Panc1 (cell line): ENCODE measurements at places on chromosomes 2 and 18.

DNA sequence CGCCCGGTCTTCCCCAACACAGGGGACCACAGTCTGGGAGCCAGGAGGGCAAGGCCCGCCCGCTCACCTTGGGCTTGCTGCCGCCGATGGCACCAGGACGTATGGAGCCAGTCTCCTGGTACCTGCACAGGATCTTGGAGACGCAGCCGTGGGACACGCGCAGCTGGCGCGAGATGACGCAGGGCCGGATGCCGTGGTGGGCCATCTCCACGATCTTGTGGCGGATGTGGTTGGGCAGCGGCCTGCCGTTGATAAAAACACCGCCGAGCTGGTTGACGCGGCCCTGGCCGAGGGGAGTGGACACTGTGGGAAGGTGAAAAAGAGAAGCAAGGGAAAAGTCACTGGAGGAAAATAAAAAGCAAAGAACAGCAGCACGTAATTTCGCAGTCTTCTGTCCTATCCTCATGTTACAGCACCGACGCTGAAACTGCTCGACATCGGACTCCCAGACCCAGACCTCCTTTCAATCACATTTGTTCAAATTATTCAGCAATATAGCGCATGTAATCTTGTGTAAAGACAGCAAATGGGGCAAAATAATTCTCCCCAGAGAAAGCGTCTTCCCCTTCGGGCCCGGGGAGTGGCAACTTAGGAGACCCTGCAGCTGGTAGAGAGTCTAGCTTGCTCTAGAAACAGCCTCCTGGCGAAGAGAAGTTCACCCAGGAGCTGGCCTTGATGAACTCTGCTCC lies 1.7 kb downstream of the PAX3 start:
- no peak for DNase-seq

DNA sequence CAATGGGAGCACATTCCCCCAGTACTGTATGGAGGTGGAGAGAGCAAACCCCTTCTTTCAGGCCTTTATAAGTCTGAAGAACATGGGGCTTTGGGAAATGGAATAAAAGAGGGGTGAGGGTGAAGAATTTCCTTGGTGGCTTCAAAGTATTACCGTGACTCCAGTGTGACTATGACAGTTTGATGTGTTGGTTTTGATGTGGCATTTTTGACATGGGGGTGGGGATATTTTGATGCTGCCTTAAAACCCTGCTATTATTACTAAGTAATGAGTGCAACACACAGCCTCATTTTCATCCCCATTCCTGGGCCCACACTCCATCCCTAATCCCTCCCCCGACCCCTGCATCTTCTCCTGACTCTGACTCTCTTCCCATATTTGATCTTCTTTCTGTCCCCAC lies 23.6 kb downstream of the QPCT start:
- DNase-seq: no peak

DNA sequence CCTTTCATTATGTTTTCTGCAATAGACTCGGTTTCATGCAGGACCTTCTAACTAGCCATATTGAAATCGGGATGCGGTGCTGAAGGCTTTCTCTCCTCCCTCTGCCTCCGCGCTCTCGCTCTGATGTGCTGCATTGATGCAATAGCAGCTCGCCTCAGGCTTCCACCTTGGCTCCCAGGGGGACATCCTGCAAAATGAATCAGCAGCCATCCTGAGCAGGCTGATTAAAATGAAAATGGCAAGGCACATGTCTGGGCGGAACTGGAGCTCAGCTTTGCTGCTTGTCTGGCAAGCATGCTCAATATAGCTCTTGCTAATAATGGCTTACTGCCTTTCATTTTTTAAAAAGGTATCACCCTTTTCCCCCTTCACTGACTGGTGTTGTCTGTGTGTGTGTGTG lies 806 bp upstream of the MYT1L start:
- DNase-seq: no peak

DNA sequence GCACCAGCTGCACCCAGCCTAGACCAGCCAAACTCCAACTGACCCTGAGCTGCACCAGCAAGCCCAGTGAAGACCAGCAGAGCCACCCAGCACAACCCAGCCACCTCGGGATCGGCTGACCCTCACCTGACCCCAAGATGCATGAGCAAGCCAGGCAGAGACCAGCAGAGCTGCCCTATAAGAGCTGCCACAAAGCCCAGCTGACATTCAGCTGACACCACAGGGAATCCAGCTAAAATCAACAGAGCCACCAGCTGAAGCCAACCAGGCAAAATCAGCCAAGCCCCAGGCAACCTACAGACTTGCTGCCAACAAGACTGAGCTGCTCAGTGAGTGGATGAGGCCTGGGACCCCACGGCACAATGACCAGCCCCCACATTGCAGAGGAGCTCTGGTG lies 54.6 kb downstream of the CYP27C1 start:
- DNase-seq: no peak

DNA sequence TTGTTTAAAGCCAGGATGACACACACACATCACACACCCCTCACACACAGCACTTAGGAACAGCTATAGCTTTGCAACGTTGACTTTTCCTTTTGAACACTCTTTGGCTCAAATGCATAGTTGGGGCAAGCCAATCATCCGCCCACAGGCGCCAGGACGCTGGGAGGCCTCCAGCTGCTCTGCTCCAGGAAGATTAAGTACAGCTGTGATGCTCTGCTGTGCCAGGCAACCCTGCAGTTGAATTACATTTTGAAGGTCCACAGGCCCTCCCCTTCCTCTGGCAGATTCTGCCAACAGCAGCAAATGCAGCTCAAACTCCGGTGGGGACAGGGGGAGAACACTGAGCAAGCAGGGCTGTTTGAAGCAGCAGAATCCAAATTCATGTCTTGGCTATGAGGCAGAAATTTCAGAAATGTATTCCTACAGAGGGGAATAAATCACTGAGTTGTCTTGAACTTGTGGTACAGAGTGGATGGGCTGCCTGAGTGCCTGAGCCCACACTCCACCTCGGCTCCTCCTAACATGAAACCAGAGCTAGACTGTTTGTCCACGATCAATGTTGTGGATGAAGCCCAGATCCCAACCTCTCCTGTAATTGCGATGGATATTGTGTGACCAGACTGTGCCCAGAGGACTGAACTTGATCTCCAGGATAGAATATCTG lies 86.5 kb upstream of the PPP1CB start:
- no peak for DNase-seq

DNA sequence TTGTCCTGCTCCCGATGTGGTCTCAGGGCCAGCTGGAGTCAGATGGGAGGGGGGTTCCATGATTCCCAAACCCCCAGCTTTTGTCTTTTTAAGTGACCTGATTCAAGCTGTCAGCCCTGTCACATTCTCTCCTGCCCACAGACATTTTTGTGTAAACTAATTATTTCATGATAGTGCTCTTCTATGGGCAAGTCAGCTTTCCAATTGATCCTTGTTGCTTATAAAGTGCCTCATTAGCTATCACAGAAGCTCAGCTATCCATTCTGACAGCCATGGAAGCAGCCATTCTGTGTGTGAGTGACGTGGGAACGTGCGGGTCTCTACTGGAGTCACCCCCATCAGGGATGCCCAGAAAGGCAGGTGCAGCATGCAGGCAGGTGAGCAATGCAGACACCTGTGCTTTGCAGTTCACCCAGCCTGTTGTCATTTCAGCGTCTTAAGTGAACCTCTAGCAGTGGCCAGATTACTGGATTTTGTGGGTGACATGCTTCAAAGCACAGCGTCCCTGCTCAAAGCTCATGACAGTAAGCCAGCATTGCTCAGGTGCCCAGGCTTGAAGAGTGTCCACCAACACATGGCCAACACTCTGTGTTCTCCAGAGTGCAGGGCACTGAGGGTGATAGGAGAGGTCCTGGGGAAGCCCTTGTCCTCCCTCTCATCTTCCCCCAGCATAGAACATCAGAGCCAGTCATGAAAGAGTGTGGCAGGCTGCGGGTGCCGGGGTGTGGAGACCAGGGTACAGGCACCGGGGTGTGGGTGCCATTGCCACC lies 162.1 kb upstream of the SH3BP4 start:
- no peak for DNase-seq

DNA sequence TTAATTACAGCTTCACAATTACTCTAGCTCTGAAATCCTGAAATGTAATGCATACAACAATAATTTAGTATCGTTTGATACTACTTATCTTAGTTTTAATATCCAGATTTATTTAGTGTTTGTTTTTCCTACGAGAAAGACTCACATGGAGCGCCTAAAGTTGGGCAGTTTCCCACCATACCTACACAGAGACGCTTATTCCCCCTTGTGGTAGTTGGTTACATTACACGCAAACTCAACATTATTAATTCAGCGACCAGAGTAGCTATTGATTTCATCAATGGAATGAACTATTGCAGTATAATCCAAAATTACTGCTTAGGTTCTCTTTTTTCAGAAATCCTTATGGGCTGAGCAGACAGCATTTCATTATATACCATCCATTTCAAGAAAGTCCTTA lies 164.0 kb upstream of the REG3G start:
- DNase-seq: peak; percentile 7

DNA sequence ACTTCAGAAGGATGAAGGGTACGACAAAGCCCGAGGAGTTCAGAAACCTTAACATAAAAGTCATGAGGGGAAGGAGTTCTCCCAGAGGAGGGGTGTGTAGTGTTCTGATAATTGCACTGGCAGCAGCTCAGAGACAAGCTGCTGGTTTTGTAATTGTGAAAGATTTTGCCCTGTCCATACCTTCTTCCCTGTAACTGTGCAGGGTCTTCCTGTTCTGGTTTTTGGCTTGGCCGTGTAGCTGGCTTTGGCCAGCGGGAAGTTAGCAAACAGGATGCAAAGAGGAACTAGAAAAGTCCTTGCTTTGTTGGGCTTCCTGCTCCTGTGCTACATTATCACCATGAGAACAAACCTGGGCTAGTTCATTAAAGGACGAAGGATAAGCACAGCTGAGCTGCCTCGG lies 160.8 kb downstream of the LPIN1 start:
- DNase-seq: no peak

- DNase-seq: no peak
Measured at GRCh38 chr2:4369826-4370419, 666.5 kb downstream of the DCDC2C start.

DNA sequence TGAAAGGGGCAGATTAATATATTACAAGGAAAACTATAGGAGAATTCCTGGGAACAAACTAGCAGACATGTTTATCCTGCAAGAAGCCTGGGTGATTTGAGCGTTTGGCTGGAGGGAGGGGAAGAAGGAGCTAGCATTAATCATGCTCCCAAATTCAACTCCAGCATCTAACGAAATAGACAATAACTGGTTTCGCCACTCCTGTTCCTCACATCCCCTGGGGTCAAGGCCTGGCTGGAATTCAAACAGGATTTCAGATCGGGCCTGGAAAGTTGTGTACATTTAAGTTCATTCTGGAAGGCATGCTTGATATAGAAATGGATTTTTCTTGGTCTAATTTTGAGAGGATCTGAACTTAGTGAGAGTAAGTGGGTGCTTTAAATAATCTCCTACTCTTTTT lies 126.1 kb upstream of the CTAGE1 start:
- DNase-seq: no peak

DNA sequence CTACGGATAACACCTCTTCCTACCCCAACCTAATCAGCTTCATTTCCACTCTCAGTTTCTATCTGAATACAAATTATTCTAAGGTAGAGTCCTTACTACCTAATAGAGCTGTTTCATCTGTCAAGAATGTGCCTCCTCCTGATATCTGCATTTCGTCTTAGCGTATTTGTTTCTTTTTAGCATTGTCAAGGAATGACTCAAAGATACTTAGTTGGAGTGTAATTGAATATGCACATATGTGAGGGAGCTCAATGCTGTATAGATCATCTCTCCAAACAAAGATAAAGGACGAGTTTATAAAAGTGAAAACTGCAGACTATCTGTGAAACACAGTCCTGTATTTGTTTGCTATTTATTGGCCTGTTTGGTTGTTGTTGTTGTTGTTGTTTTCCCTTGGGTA lies 2059.4 kb upstream of the CELF4 start:
- no peak for DNase-seq

DNA sequence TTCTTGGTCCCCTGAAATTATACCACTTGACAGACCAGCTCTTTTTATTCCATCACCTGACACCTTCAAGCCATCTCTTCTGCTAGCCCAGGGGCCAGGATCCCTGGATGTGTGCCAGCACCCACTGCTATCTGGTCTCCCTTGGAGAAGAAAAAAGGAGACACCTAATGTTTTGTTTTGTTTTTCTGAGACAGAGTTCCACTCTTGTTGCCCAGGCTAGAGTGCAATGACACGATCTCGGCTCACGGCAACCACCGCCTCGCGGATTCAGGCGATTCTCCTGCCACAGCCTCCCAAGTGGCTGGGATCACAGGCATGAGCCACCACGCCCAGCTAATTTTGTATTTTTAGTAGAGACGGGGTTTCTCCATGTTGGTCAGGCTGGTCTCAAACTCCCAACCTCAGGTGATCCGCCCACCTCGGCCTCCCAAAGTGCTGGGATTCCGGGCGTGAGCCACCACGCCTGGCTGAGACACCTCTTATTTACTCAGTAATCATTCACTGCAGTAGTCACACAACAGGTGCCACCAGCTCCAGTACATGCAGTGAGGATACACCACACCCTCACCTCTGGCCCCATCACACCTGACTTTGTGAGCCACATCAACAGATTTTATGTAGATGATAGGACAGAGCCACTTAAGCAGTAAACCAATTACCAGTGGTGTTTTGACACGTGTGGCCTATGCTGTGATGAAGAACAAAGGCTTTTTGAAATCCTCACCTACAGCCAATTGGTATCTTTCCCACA lies 42.8 kb upstream of the PCBP1 start:
- DNase-seq: no peak

DNA sequence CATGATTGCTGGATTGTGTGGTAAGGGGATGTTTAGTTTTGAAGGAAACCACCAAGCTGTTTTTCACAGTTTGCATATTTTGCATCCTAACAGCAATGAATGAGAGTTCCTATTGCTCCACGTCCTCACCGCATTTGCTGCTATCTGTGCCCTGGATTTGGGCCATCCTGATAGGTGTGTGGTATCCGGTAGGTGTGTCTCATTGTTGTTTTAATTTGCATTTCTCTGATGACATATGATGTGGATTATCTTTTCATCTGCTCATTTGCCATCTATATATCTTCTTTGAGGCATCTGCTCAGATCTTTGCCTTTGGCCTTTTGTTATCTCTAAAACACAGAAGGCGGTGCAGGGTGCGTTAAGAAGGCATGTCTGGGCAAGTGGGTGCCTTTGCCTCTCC lies 73.3 kb downstream of the LONRF2 start:
- DNase-seq: no peak

- no peak for DNase-seq
Measured at GRCh38 chr2:41375901-41376300, 671.9 kb upstream of the PKDCC start.

- DNase-seq: no peak
Measured at GRCh38 chr18:75076286-75076685, 132.7 kb downstream of the PTGR3 start.

- no peak for DNase-seq
Measured at GRCh38 chr2:212427638-212428037, 111.0 kb downstream of the ERBB4 start.
